Muscle of arm (tissue), 14 donors: ENCODE measurements at places on chromosomes 12 and 14.

- DNase-seq: no peak
Measured at GRCh38 chr14:74480046-74480445, 13.1 kb downstream of the NPC2 start.

- DNase-seq: peak; percentile 38
Measured at GRCh38 chr12:93348575-93349435, 28.9 kb upstream of the NUDT4 start.

DNA sequence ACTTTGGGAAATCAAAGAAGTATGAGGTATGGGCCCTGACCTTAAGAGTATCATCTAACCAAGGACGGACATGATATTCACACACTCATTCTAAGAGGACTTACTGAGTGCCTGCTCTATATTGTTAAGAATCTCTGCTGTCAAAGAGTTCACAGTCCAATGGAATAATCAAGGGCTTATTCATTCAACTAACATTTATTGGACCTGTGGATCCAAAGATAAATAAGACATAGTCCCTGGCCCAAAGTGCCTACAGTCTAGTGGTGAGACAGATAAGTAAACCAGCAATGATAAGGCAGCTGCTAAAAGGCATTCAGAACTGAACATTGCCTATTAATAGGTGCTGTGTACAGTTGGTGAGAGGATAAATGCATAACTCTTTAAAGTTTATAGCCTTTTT, 11.0 kb downstream of the WDR20 start:
- no peak for DNase-seq

DNA sequence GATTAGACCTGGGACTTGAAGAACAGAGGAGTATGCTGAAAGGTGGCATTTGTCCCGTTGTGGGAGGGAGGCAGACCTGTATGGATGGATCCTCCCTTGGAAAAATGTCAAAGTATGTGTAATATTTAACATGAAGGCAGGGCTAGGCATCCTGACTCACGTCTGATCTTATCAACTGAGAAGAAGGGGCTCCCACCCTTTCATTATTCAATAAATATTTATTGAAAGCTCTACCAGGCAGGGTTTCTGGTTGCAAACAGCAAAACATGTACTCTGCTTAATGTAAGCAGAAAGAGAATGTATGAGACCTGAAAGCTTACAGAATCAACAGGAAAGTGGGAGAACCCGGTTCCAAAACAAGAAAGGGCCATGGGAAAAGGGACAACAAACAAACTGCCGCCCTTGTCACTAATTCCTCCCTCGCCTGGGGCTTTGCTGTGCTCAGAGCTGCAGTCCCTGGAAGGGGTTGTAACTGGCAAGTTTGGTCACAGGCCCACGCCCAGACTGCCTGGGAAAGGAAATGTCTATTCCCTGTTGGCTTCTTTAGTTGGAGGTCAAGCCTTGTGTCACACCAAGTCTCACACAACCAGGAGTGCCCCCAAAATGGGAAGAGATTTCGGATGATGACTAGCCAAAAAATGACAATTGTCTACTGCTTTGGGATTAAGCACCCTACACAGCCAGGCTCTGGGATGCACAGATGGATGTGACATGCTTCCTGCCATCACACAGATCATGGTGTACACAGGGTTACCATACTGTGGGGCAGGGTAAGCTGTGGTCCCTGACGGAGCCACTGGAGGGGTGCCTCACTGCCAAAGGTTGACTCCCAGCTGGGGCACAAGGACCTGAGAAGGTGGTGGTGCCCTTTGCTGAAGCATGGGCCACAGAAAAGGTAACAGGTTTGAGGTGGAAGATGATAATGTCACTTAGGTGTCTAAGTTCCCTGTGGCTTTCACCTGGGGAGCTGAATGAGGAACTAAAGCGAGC, 36.8 kb downstream of the RAB35 start:
- no peak for DNase-seq

- no peak for DNase-seq
Measured at GRCh38 chr12:131867891-131868675, 26.3 kb upstream of the ULK1 start.

GRCh38 chr12:133129368-133130037, 571 bp downstream of the ZNF891 start:
- no peak for DNase-seq

DNA sequence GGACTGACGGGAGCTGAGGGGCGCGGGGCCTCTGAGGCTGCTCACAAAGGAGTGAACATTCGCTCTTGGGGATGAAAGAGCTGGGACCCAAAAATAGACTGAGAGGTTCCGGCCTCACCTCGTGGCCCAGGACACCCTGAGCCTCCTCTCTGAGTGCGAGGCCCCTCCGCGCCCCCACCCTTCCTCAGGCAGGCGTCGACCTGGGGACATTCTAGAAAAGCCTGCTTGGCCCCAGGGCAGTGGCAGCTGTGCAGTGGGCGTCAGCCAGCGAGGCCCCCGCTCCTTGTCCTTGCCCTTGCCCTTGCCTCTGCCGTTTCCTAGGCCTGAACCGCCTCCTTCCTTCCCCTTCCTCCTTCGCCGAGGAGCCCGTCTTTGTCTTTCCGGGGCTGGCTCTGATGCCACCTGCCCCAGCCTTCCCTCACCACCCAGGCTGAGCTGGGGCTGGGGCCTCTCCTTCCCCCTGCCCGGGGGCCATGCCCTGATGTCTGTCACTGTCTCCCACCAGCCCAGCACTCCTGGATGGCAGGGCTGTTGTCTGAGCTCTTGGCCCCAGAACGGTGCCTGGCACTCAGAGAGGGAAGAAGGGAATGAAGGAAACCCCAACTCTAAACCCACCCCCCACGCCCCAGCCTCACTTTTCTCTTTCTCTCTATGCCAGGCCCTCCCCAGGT, 208.2 kb upstream of the RTL1 start:
- no peak for DNase-seq

DNA sequence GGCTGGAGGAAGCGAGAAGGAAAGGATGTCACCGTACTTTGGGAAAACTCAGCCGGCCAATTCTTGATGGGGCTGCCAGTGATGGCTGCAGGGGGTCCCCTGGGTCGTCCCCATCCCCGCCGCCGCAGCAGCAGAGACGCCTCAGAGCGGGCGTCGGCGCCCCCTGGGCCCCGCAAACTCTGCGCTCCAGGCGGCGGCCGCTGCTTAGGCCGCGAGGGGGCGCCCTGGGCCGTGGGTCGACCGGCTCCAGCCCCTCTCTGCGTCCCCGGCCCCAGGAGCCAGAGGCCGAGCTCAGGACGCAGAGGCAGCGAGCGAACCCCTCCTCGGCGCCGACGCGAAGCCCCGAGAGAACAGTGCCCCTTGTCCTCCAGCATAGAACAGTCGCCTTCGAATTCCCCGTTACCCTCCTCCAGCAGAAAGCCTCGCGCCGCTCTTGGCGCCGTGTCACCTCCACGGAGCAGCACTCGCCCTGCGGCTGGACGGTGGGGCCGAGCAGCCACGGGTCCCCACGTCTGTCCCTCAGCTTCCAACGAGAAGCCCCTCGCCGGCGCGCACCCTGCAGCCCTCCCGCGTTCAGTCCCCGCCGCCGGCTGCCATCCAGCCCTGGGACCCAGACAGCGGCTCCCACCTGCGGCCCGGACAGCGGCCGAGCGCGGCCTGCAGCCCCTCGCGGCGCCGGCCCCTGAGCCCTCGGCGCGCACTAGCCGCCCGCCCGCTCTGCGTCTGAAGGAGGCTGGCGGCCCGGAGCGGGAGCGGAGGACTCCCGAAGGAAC, 106.6 kb downstream of the PRICKLE1 start:
- DNase-seq: peak; percentile 87

DNA sequence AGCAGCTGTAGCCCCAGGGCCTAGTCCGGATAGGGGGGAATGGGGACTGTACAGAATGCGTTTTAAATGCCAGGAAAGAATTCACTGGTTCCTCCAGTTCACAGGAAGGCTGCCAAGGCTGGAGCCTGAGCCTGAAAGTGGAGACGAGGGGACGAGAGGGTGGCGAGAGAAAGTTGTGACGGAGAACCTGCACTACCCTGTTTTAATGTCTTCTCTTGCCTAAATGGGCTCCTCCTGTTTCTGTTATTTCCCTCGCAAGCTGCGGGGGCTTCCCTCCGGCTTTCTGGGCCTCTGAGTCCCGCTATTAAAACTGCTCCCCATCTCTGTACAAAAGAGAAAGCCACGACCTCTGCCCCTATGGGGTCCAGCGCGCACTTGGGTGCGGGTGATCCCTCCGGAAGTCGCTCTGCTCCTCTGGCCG, 4.5 kb downstream of the C1QL4 start:
- no peak for DNase-seq

GRCh38 chr12:124478985-124479645, 88.3 kb downstream of the NCOR2 start:
- no peak for DNase-seq

DNA sequence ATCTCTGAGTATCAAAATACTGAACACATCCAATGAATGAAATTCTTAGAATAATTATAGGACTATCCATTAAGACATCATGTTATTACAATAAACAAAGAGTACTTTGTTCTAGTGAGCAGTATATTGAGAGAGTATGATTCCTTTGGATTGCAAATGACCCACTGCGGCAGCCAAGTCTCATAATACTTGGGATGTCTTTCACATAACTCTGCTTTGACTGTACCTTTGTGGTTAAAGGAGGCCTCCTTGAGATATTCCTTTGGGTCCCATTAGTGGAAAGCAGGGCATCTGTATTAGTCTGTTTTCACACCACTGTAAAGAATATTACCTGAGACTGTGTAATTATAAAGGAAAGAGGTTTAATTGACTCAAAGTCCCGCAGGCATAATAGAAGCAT, 593.8 kb downstream of the TRHDE start:
- no peak for DNase-seq

- DNase-seq: no peak
Measured at GRCh38 chr12:53766881-53767280, 15.1 kb upstream of the CISTR start.

- DNase-seq: no peak
Measured at GRCh38 chr14:101065696-101066694, 162.5 kb upstream of the RTL1 start.

DNA sequence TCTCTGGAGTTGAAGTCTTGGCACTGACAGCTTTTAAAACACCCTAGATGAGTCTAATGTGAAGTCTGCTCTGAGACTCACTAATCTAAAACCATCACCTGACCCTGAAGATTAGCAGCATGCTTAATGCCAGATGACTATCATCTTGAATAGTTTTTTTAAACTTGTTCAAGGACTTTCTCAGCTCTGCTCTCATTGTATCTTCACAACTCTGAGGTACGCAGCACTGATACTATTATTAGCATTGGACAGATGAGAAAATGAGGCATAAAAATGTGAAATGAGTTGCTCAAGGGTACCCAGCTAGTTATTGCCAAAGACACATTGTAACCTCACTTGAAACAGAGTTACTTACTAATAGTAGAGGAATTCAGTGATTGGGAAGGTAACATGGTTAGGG, 4.8 kb downstream of the SLC38A1 start:
- DNase-seq: no peak

DNA sequence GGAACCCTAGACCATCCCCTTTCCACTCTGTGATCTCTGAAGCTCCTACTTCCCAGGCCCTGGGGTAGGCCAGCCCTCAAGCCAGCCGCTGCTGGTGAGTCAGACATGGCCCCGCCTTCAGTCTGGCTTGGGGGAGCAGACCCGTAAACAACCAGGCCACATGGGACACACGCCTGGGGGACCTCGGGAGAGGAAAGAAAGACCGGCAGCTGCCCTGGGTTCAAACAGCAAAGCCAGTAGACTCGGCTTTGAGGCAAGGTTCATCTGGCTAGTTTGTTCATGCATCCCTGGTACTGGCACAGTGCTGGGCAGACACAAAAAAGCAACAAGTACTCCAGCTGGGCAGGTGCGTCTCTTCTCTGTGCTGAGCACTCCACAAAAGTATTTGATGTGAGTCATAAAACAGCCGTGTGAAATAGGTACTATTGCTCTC, 101.9 kb downstream of the SETD3 start:
- no peak for DNase-seq

DNA sequence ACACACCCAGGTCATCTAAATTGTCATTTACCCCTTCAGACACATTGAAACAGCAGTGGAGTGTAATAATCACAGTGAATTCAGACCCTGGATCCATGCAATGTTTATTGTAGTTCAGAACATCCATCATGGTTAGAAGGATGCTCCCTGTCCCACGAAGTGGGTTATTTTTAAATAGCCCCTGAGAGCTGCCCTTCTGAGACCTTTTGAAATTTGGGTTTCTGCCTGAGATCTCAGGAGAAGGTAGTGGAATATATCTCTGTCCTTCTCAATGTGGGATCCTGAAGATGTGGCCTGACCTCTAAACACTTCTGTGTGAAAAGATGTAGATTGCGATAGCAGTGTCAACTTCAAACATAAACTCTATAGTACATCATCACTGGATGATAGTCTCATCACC, 1080.6 kb downstream of the TMEM121 start:
- no peak for DNase-seq

GRCh38 chr14:69346710-69347109, 51.4 kb downstream of the ERH start:
- no peak for DNase-seq

GRCh38 chr12:107929436-107929835, 154.9 kb downstream of the ASCL4 start:
- peak; percentile 12 for DNase-seq

DNA sequence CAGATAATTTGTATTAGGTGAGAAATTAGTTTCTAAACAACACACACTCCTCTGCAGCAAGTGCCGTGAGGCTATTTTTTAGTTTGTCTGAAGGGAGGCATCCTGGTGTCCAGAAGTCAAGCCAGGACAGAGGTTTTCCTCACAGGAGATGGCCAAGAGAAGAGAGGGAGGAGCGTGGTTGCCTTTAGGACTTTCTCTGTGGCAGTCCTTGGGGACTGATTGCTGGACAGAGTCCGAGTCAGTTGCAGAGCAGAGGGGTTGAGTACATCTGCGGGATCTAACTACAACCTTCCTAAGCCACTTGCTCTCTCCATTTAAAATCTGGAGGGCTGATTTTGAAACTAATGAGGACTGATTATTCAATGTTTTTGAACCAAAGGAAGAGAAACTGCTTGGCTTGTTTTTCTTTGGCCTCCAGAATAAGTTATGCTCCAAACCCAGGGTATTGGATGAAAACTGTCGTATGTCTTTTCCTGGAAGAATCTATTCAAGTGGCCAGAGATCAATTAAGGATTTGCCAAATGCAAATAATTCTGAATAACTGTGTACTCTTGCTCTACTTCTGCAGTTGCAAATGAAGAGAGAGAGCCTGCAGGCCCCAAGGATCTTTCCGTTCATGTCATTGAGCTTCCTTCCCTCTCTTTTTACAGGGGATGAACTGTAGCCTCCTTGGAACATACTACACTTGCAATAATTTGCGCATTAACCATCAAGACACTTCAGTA, 1.2 kb downstream of the SLCO1C1 start:
- peak; percentile 5 for DNase-seq

- DNase-seq: no peak
Measured at GRCh38 chr14:68942296-68943035, 36.6 kb downstream of the ACTN1 start.

- DNase-seq: no peak
Measured at GRCh38 chr12:54497883-54498282, 331 bp downstream of the NCKAP1L start.

GRCh38 chr14:95034788-95035187, 122.5 kb downstream of the DICER1 start:
- no peak for DNase-seq

DNA sequence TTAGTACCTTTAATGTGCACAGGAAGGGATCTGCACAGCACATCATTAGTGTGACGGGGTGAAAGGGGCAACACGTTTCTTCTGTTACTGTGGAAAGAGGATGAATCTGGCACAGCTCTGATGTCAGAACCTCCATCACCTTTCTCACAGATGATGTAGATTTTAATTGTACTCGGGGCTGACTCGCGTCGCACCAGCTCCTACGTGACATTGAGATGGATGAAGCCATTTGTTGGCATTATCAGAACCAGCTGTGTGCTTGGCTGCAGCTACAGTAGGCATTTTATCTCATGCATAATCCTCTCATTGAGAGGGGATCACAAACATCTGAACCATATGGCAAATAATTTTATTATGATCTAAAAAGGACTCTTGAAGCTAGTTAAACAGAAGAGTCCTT, 173.6 kb downstream of the PDZRN4 start:
- DNase-seq: no peak

GRCh38 chr14:85531141-85531586, 1.2 kb downstream of the FLRT2 start:
- peak; percentile 87 for DNase-seq
